ENCODE measurements at places on chromosomes 2 and 18.
A peak's percentile ranks its signal among the peaks of the same experiment; 100 is the strongest.

DNA sequence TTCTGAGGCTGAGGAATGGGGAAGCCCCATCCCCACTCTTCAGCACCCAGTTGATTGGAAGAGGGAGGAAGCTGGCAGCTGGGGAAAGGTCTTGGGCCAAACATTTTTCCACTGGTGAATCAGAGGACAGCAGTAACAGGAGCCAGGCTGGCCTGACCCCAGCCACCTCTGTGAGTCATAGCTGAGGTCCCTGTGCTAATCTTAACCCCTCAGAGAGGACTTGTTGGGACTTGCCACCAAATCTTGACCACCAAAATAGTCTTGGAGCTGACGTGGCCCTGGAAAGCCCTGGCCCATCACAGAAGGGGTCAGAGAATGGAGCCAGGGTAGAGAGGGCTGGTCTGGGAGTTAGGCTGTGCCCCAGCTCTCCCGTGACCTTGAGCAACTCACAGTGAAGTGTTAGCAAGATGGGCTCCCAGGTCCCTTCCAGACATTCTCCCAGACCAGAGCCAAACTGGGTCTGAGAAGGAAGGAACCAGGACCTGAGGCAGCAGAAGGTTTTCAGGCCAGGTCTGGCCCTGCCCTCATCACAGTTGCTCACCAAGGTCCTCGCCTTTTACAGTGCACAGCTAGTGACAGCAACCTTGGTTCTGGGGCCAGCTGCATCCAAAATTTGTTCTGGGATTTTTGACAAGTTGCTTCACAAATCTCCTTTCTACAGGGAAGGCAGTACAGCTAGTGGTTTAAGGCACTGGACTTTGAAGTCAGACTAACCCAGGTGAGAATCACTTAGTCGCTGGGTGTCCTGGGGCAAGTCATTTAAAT lies 266.6 kb downstream of the CYP26B1 start:
- peak; percentile 77 for DNase-seq

DNA sequence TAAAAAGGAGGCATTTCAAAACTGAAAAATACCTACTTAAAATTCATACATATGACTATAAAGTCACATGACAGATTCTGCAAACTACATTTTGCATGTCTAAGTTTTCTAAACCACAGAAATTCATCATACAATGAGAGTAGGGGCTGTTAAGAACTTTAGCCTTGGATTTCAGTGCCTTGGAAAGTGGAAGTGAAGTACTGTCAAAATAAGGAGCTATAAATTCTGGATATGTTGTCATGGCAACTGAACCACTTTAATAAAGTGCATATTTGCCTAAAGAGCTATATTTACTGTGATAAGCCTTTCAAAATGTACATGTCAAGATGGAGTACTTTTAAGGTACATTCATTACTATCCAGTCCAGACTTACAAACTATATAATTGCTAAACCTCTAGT lies 227.1 kb downstream of the RAB3GAP1 start:
- no peak for DNase-seq

DNA sequence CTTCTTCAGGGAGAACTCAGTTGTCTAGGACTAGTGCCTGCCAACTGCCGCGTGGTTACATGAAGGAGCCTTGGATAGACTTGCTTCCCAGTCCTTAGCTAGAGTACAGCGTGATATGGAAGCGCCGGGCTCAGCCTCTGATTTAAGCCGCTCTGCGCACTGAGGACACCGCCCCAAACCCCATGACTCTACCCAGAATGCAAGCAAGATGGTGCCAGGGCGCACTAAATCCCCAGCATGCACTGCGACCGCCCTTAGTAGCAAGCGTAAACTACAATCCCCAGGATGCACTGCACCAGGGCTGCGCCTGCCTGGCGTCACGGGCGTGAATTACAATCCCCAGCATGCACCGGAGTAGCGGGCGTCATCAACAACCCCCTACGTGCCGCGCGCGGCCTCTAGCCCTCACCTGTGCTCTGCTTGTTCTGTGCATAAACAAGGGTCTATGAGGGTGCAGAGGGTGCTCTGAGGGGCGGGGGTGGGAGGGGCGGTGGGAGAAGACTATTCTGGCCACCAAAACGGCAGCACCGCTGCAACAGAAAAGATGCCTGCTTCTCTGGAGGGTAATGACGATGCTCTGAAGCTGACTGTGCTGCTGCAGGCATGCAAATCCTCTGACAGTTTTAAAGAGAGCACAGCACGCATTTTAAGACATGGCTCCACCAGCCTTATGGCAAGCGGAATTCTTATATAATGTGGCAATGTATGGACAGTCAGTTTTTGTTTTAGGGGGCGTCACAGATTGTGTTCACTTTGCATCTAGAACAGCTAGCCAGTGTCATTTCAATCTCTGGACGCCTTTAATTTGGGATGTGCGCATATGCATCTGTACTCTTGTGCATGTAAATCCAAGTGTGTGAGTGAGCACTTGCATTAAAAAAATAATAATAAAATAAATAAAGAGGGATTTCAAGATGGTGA lies 282.5 kb upstream of the MYT1L start:
- peak; percentile 73 for DNase-seq

GRCh38 chr2:74373221-74373676 lies 6.9 kb downstream of the DCTN1 start:
- DNase-seq = no peak

DNA sequence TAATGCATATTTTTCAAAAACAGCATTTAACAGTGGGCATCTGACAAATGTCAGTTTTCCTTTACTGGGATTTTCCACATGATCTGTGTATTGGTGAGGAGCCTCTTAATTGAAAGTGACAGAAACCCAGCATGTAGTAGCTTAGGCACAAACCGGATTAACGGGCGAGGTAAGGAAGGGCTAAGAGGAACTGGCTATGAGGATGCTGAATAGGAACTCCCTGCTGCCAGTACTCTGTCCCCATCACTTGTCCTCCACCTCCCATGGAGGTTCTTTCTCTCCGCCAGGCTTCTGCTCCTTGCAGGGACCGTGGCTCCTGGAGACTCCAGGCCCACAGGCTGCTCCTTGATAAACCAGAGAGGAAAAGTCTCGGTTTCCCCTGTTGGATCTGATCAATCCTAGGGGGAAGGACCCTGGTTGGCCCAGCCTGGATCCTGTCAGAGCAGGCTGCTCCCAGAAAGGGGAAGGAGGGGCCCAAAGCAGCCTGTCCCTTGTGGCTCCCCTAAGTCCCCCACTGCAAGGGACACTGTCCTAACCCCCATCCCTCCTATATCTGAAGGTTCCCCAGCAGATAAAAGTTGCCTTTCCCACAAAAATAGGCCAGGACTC lies 10.3 kb downstream of the TEX44 start:
- DNase-seq = no peak

DNA sequence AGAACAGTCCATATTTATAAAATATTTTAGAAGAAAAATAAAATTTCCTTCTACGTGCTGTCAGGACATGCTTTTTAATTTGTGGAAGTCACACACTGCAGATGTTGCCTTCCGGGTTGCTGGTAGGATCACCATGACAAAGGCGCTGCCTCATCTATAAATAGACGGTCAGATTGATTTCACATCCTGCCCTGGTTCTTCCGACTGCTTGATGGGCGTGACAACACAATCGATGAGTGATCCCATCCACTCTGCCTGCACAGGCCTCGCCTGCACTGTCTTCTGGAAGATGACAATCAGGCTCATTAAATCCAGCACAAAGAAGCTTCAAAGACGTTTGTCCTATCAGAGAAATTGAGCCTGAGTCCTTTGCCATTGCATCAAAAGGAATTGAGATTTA lies 318.9 kb upstream of the TRIB2 start:
- DNase-seq = no peak

Data from astrocyte (in vitro differentiated cells and primary cell).